Adrenal gland (tissue), 19 donors: ENCODE measurements at places on chromosomes 4 and X.

GRCh38 chr4:137664416-137664815 lies 132.1 kb upstream of the PCDH18 start:
- no peak for DNase-seq

DNA sequence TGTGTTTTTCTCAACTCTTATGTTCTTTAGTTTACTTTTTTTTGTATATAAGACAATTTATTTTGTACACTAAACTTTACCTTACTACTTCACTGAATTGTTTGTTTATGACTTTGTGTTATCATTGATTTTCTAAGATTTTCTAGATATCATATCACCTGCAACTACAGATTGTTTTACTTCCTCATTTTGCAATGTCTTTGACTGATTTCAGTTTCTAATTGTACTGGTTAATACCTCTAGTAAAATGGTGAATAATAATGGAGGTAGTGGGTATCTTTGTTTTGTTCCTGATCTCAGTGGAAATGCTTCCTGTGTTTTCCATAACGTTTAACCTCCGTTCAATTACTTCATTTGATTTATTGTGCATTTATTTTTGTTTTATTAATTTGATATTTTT lies 490.2 kb downstream of the TLL1 start:
- no peak for DNase-seq

GRCh38 chr4:165385126-165385525 lies 6.3 kb downstream of the CPE start:
- no peak for DNase-seq

DNA sequence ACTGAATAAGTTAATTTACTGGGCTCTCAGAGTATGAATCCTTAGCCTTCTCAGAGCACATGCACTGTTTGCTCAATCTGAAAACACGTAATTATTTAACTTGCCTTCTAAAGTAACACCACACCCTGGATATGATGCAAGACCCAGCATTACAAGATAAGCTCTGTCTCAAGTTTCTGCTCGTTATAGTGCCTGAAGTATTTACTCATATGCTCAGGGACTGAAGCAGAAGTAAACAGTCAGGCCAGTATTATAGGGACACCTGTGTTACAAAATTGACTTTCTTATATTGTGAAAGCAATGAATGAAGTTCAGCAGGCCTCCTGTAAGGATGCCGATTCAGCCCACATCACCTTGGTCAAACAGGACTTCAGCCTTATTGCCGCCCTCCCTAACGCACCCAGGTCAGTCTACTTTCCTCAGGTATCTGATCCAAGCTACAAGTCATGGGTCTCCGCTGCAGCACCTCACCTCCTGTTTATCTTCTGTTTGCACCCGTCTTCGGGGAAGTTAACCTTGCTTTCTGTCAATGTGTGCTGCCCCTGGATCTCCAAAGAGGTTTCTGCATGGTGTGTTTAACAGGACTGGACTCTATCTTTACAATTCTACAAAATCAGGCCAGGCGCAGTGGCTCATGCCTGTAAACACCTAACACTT lies 42.8 kb upstream of the KLF3 start:
- no peak for DNase-seq

GRCh38 chr4:139962130-139962684 lies 191.8 kb downstream of the MAML3 start:
- DNase-seq = no peak

GRCh38 chrX:48890296-48890925 lies 7.2 kb downstream of the TIMM17B start:
- DNase-seq = no peak

DNA sequence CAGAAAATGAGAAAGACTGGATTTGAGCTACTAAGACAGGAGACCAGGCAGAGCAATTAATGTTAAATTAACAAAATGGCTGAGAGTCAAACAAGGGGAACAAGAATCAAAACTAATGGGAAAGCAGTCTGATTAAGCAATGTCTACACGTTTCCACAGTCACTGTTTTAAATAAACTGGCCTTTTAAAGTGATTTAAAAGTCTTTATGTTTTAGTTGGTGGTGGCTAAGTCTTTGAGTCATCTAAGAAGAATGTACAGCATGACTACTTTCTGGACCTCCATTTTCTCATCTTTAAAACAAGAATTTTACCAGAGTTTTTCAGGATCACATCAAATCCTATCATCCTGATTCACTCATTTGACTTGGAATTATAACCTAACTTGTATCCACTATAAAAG lies 233.8 kb downstream of the ENOX2 start:
- DNase-seq = no peak

DNA sequence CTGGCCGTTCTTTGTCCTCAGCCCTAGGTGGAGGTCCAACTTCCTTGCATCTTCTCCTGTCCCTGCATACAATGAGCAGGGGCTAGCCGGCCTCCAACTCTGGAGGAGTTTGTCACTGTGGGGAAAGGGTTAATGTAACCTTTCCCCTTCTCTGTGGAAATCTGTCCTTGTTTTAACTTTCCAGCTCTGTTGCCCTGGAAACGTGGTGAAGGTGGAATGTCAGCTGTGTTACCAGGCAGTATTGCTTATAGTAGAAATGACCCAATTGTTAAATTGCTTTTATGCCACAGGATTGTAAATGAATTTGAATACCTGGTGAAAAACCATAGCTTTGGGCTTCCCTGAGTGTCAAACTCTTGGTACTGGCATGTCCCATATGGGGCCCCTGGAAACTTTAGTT lies 131.6 kb upstream of the SCML1 start:
- DNase-seq = no peak

GRCh38 chrX:73563738-73564068 lies 706 bp downstream of the CHIC1 start:
- no peak for DNase-seq

DNA sequence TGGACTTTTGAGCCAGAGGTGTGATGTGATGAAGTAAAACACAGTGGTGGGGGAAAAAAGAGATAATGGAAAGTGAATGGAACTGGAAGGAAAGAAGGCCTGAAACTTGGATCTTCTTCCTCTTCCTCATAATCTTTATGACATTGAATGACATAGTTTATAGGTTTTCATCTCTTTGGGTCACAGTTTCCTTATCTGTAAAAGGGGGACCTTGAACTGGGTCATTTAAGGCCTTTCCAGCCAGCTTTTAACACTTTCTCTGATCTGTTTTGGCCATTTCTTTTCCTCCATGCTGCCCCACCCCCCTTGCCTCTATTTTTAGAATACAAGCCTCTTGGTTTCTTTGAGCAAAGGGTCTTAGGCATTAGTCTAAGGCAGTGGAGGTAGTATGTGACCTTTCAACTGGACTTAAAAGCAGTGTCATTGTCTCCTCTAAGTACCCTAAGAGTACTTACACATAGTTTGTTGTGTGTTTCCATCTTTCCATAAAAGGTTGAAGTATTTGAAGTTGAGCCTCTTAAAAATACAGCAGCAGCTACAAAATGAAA lies 7.8 kb downstream of the CPEB2 start:
- no peak for DNase-seq

DNA sequence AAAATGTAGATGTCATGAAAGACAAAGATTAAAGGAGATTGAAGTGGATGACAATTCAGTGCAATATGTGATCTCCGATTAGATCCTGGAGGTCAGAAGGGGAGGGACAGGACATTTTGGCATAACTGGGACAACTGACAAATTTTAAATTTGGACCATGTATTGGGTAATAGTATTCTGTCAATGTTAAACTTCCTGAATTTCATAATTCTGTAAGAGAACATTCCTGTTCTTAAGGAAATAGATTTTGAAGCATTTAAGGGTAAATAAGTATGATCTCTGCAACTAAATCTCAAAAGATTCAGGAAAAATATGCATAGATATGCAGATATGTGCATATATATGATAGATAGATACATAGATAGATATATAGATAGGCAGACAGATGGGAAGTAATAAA lies 11.0 kb downstream of the ODAPH start:
- DNase-seq = no peak

GRCh38 chr4:183675625-183676024 lies 16.5 kb downstream of the TRAPPC11 start:
- no peak for DNase-seq

- no peak for DNase-seq
Observed at GRCh38 chr4:124111922-124112321, 600.6 kb downstream of the ANKRD50 start.

- DNase-seq = no peak
Observed at GRCh38 chrX:153878969-153879653, 6.9 kb downstream of the L1CAM start.
